ENCODE measurements at places on chromosomes 7 and 10.

DNA sequence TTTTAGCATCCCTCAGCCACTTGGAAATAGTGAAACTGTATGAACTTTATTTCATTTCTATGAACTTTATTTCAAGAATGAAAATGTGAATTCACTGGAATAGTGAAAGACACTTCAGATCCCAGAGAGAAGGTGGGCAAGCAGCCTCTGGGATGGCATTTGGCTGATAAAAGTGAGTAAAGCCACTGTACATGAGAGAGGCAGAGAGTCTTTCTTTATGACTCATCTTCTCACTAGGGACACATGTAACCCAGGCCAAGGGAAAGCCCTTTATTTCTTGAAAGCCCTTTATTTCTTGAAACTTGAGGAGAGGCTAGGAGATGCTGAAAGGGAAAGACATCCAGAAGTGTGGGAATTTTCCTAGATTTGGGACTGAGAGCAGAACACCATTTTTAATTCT is 148.9 kb upstream of the SMIM30 start:
- no peak for DNase-seq

DNA sequence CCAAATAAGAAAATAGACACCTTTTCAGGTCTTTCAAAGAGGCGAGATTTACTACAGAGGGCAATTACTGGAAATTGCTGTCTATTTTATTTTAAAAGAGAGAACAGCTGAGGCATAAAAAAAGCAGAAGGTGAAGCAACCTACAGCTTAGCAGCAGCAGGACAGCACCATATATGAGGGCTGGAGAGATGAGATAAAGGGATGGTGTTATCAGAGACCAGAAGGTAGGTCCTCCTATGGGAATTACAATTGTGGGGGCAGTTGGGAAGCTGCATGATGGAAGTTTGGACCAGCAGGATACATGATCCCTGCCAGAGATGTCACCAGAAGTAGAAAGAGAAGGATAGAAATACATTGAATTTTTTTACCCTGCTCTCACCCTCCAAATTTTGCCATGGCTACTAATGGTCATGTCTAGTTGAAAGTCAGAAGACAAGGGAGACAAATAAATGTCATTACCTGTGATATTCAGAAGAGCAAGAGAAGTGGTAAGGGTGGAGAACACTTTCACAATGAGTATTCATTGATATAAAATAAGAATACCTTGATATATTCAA is 77.2 kb upstream of the CALCR start:
- no peak for DNase-seq

DNA sequence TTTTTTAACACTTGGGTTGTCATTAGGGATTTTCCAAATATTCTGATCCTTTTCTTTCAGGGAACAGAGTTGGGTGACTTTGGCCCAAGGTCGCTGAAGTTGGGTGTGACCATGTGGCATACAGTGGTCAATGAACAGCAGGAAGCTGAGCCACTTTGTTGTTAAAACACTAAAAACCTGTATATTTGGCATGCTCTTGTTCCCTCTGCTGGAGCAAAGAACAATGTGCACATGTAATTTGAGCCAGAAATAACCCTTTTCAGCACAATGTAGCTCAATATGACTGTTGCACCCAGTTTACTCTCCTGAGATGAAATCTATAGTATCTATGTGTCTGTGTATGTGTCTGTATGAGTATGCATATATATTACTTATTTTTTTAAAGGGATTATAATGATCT is 74.9 kb downstream of the ADCYAP1R1 start:
- no peak for DNase-seq

DNA sequence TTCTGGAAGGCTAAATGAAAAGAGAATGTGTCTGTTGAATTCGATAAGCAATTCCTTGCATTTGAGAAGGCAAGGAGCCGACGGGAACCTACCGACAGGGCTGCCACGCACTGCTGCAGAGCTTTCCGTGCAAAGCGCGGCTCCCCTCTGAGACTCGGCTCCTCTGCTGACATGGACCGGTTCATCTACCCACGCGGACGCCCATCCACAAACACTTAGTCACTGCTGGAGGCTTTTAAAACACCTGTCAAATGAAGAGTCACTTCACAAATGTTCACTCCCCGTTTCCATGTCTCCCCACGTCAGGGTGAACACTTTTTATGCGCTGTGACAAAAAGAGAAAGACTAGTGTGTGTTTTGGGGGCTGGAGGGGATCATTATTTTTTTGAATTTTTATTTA is 32.0 kb downstream of the AMZ1 start:
- no peak for DNase-seq

- peak; percentile 55 for DNase-seq
Observed at GRCh38 chr10:121900443-121901174, 27.2 kb downstream of the ATE1 start.

DNA sequence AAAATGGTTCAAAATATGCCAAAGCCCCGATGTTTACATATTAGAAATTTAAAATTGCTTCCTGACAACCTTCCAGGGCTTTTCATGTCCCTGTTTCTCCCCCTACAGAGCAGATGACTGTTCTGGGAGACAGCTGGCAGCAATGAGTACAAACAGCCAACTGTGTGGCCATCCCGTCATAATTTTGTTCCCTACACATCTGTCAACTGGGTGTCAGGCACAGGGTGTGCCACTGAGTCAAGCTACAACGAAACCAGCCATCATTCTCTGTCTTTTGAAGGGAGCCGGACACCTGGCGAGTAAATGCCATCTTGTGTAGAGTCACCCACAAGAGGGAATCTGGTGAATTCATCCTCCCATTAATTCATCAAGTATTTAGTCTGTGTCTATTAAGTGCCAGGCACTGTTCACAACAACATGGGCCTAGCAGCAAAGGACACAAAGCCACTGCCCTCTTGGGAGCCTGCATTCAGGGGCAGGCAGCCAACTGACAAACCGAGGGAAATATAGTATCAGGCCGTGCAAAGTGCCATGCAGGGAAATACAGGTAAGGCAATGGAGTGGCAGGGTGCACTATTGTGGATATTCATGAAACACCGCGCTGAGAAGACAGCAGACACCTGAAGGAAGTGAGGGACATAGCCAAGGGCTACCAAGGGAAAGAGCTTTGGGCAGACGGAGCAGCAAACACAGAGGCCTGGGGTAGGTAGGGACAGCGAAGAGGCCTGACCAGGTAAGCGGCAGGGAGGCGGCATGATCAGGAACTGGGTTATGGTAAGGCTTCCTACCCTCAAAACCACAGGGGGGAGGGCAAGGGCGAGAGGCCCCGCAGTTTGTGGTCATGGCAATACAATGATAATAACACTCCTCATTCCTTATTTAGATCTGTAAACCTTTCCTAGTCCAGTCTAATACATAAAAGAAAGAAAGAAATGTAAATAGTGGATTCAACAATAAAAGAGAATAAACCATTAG is 213.6 kb downstream of the FAM107B start:
- no peak for DNase-seq

GRCh38 chr7:3730276-3730675 is 429.2 kb downstream of the SDK1 start:
- no peak for DNase-seq

- no peak for DNase-seq
Observed at GRCh38 chr10:13346283-13347042, 1.6 kb downstream of the SEPHS1 start.

DNA sequence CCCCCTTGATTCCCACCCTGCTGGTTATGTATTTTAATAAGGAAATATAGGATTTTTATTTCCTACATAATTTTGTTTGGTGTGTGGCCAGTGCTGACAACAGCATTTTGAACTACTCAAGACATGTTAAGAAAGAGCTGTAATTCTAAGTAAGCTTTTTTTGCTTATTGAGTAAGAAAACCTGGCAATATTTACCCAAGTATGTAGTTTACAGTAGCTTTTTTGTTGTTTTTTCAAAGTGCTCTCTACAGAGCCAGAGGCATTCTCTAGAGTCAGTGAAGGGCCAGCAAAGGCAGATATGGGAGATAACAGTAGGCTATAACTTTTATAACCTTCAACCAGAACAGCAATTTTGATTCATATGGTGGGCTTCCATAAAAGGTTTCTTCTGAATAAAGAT is 63.2 kb upstream of the TMEM168 start:
- DNase-seq, result no peak

DNA sequence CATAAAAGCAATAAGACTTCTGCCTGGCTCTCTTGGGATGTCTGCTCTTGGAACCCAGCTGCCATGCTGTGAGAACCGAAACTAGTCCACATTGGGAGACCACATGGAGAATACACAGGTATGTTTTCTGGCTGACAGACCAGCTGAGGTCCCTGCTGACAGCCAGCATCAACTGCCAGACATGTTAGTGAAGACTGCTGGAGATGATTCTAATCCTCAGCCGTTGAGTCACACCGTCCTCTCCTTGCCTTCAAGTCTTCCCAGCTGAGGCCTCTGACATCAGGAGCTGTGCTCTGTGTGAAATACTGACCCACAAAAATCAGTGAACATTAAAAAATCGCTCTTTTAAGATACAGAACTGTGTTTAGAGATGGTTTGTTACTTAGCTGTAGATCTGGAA is 36.9 kb upstream of the AGR2 start:
- DNase-seq, result no peak

DNA sequence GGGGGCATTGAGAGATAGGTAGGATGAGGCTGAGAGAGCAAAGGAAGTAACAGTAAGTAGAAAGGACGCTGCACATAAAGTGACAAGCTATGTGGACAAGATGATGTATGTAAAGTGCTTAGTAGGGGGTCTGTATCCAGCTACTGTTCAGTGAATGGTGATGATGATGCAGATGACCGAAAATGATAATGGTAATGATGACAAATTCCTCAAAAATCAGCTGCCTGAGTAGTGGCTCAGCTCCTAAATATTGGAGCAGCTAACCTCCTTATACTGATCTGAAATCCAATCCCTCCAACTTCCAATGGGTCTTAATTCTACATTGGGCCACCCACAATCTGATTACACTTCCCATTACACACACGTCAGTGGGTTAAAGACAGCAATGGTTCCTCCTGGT is 27.1 kb upstream of the KCNMA1 start:
- DNase-seq, result no peak

All from amniotic stem cell (primary cell).